ENCODE measurements at places on chromosomes 2 and 18.

GRCh38 chr2:79327460-79327859 is 167.9 kb upstream of the REG3A start:
- no peak for DNase-seq

GRCh38 chr2:204452464-204453023 is 92.7 kb upstream of the PARD3B start:
- no peak for DNase-seq

DNA sequence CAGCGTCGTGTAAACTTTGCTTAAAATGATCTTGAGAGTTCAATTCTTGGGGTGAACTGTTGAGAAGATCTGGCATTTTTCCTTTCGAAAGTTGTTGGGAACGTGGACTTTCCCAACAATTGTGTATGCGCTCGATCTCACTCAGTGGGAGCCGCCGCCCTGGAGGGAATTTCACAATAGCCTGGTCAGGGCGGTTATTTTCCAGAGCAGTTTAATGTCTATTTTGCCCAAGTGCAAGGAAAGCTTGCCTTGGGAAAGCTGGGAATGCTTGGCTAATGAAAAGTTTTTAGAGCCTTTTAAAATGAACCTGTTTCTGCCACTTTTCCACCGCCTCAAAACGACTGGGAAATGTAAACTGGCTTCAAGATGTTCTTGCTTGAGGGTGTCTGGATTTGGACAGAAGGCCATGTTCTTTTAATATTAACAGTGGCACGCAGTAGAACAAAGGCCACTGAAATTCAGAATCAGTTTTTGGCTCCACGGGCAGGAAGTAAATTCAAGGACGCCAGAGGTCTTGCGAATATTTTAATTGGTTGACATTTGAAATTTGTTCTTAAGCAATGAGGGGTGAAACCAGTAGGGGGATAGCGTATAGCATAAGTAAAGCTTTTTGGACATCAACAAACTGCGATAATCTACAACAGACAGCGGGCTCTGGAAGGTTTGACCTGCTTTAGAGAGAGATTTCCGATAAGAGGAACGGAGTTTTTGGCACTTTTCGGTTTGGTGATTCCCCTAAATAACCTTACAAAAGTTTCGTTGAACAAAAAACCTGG is 1.2 kb downstream of the CFLAR start:
- no peak for DNase-seq

GRCh38 chr2:88852753-88853402 is 161.4 kb downstream of the RPIA start:
- DNase-seq: no peak

- DNase-seq: no peak
These were observed 109.8 kb downstream of the AGAP1 start for GRCh38 chr2:235603659-235604058.

GRCh38 chr18:49690312-49690711 is 123.0 kb downstream of the ACAA2 start:
- no peak for DNase-seq

- DNase-seq: no peak
These were observed 37.5 kb upstream of the NCOA1 start for GRCh38 chr2:24453379-24454073.

DNA sequence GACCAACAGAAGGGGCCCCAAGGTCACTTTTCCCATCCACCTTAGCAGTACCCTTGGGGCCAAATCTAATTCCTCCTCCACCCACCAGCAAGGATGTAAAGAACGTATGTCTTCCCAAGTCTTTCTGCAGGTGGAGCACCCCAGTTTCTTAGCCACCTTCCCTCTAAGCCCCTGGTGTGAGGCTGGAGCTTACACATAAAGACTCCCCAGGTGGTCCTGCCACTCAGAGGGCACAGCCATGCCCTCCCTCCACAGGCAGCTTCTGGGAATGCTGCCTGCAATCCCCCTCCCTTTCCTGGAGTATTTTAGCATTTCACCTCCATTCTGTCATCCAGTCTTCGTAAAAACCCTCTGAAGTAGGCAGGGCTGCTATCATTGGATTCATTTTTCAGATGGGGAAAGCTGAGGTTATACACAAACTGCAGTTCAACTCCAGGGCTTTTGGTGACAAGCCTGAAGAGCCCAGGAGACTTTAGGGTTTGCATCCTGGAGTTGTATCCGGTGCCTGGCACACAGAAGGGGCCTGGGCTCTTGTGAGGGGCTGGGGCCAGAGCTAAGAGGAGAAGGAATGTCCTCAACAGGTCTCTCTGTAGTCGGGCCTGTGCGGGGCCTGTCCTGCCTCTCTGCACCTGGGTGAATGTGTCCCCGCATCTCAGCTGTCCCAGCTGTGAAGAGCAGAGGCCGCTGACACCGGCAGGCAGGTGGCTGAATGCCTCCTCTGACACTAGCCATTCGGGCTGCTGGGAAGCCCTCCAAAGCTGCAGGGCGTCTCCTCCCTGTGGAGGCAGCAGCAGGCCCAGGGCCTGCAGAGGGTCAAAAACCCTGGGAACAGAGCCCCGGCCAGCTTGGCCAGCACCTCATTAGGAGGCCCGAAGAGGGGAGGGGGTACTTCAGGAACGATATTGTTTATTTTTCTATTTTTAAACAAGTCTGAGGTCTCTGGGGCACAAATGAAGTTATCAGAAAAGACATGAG is 27.6 kb downstream of the CIB4 start:
- no peak for DNase-seq

GRCh38 chr2:119231975-119232665 is 8.5 kb downstream of the STEAP3 start:
- no peak for DNase-seq

GRCh38 chr2:12059616-12060441 is 313.4 kb downstream of the LPIN1 start:
- DNase-seq: no peak
